ENCODE measurements at places on chromosomes 3 and 15. TPM values are rescaled to one million over a fixed set of nuclear protein-coding genes. Genes with fewer than 3 reads are reported as not detected.

CLDN11 gene
- total RNA-seq: 515 TPM

TMF1 gene
- total RNA-seq: 37.7 TPM

C3orf49 gene
- total RNA-seq: not detected

SLC12A1 gene
- total RNA-seq: under 0.01 TPM

UCN2 gene
- not detected for total RNA-seq

GPR62 gene
- total RNA-seq: not detected

CELF6 gene
- total RNA-seq: 0.17 TPM

CCDC12 gene
- total RNA-seq: 22.7 TPM

NEDD4 gene
- 55.0 TPM for total RNA-seq

SEMA5B gene
- 0.05 TPM for total RNA-seq

AP3B2 gene
- 0.17 TPM for total RNA-seq

ROBO1 gene
- 0.47 TPM for total RNA-seq

LRTM1 gene
- not detected for total RNA-seq

FAM81A gene
- not detected for total RNA-seq

ELP6 gene
- 26.7 TPM for total RNA-seq

SLC35G2 gene
- 28.8 TPM for total RNA-seq

DPPA2 gene
- not detected for total RNA-seq

ITPKA gene
- 0.56 TPM for total RNA-seq

CLRN1 gene
- total RNA-seq: not detected

TMIE gene
- 0.17 TPM for total RNA-seq

CIP2A gene
- 35.1 TPM for total RNA-seq

ACSBG1 gene
- not detected for total RNA-seq

SERPINI2 gene
- total RNA-seq: not detected

IQCH gene
- total RNA-seq: 1.4 TPM

NUP210 gene
- total RNA-seq: 2.6 TPM

PLSCR4 gene
- total RNA-seq: 677 TPM

P2RY12 gene
- not detected for total RNA-seq

TRANK1 gene
- 13.9 TPM for total RNA-seq

CACNA2D3 gene
- not detected for total RNA-seq

POC1A gene
- 3.7 TPM for total RNA-seq

ZBBX gene
- 0.05 TPM for total RNA-seq

MME gene
- 20.8 TPM for total RNA-seq

STRA6 gene
- not detected for total RNA-seq

SENP8 gene
- total RNA-seq: 2.7 TPM

MYH15 gene
- total RNA-seq: under 0.01 TPM

All from dermis blood vessel endothelial cell (primary cell).